ENCODE measurements at places on chromosomes 7 and 10.

DNA sequence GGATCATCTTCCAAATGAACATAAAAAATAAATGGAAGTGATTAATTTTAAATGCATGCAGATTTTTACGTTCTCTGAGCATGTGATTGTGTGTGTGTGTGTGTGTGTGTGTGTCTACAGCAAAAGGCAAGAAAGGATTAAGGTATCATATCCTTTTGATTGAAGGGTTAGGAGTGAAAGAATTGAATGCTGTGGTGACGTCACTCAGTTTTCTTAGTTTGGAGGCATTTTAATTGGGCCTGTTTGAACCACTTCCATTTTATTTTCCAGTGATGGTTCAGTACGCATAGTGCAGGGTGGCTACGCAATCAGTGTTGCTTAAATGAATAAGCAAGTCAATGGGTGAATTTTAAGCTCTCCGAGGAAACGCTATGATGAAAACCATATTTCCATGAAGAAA, 31.3 kb downstream of the TACC2 start:
- DNase-seq = no peak

DNA sequence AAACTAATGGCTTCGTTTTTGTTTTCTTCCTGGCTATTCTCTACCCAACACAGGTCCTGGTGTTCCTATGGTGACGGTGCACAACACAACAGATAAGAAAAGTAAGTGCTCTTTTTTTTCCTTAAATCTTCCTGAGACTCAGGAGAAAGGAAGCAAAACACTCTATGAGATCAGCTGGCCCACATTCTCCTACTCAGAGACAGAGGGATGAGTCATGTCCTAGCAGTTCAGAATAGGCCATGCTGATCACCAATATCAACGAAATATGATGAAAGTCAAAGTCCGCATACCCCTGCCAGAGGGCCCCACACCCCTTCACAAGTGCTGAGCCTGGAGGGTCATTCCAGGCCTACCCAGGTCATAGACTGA, 149.2 kb downstream of the PAXIP1 start:
- no peak for DNase-seq

GRCh38 chr7:17083392-17084165, 201.8 kb upstream of the AGR3 start:
- no peak for DNase-seq

GRCh38 chr10:42149027-42149700, 489.2 kb downstream of the ZNF33B start:
- DNase-seq = no peak

DNA sequence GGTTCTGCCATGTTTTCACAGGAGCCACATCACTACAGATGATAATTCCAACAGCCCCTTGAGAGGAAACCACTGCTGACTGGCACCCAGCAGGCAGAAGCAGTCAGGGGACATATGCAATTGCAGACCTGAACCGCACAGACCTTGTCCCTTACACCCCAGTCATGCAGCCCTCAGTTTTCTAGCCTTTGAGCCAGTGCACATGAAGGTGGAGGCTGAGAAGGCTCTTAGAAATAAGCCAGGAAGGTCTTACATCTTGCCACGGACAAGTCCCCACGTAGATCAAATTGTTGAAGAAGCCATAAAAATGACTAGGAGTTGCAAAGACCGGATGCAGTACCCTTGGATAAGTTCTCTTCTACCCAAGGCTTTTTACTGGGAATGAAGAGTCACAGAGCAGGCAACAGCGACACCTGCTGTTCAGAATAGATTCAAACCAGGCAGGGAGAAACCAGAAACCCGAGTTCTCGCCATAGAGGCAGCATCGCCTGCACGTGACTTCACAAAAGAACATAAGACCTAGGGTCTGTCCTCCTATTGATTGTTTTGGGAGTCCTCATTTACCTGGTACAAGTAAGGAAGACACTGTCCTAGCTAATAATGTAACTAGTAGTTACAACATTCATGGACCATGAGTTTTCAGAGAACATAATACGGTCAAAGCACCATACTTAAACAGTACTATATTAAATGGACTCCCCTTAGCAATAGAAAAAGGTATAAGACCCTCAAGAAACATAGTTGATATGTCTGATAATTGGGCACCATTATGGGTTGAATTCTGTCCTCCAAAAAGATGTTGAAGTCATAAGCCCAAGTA, 11.1 kb downstream of the STEAP1B start:
- peak; percentile 26 for DNase-seq

DNA sequence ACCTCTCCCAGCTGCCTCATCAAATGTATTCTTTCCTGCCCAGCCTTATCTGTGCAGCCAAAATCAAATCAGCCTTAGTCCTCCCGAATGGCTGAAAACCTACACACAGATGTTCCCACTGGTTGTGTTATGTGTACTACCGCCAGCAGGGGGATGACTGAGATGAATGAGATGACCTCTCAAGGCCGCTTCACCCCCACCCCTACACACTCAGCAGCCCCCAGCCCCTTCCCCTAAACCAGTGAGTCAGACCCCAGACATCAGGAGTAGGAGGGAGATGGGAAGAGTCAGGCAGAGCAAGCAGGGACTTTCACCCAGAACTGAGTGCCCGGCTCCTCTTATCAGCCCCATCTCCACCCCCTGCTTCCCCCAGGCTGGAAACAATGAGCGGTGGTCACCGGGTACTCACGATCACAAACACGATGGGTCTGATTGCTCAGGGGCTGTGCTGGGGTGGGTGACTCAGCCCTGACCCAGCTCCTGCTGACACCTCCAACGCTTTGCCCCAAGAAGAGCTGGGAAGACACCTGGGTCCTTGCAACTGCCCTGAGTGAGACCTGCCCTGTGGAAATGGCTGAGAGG, 6.5 kb upstream of the C10orf105 start:
- peak; percentile 70 for DNase-seq

- no peak for DNase-seq
These were observed 293.1 kb downstream of the ARHGAP12 start for GRCh38 chr10:31635415-31636065.

DNA sequence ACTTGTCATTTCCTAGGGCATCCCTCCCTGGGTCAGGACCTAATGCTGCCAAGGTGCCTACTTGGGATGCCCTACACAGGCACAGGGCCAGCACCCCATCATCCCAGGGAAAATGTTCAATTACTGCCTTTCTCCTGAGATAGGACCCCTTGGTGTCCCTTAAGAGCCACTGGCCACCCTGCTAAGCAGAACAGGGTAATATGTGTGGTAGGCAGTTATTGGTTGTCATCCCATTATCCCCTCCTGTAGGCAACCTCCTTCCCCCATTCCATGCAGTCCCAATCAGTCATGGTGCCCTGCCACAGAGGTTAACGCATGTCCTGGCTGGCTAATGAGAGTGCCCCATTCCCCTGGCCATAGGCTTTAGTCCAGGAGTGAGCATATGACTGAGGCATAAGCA, 53.2 kb downstream of the PRLHR start:
- DNase-seq = no peak

- no peak for DNase-seq
These were observed 27.0 kb upstream of the KCNK18 start for GRCh38 chr10:117170244-117170643.

DNA sequence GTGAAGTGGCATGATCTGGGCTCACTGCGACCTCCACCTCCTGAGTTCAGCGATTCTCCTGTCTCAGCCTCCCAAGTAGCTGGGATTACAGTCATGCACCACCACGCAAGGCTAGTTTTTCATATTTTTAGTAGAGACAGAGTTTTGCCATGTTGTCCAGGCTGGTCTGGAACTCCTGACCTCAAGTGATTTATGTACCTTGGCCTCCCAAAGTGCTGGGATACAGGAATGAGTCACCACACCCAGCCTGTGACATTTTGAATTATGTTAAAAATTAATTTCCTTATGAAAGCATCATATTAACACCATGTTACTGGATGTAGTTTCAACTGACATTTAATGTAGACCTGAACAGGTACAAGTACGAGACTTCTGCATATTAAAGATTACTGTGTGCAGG, 24.3 kb downstream of the ABCB4 start:
- DNase-seq = no peak

DNA sequence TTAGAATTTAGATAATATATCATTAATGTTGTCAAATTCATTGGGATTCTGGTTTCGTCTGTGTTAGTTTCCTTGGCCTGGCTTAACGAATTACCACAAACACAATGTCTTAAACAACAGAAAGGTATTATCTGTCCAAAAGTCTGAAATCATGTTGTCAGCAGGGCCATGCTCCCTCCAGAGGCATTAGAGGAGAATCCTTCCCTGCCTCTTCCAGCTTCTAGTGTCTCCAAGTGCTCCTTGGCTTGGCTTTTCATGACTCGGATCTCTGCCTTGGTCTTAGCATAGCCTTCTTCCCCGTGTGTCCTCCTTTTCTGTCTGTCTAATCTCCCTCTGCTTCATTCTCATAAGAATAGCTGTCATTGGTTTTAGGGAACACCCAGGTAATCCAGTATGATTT, 482.5 kb downstream of the SEMA3D start:
- DNase-seq = no peak

- DNase-seq = no peak
These were observed 24.6 kb upstream of the MKLN1 start for GRCh38 chr7:131302876-131303707.

DNA sequence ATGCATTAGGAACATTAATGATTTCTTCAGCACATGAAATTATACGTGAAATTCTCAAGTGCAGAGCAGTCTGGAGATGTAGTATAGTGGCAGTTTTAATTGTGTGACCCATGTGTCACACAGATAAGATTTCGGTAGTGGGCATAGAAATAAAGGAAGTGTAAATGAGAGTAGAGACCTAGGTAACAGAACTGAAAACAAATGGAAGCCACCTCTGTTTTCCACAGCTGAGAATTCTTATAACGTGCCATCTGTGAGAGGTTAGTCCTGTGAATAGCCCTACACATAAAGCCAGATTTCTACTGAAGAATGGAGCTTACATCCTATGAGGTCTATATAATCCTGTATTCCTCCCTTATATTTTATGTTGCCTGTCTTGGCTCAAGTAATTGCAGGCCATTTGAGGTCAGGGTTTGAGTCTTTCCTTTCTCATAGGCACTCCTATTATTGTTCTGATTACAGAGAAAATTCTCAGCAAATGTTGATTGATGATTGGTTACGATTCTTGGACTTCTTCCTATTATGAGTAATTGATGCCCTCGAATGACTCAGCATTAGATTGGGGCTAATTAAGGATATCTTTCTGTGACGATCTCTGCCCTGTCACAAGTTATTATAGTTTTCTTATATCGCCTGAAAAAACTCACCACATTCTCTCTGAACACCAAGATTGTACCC, 258.2 kb downstream of the KIF20B start:
- no peak for DNase-seq

DNA sequence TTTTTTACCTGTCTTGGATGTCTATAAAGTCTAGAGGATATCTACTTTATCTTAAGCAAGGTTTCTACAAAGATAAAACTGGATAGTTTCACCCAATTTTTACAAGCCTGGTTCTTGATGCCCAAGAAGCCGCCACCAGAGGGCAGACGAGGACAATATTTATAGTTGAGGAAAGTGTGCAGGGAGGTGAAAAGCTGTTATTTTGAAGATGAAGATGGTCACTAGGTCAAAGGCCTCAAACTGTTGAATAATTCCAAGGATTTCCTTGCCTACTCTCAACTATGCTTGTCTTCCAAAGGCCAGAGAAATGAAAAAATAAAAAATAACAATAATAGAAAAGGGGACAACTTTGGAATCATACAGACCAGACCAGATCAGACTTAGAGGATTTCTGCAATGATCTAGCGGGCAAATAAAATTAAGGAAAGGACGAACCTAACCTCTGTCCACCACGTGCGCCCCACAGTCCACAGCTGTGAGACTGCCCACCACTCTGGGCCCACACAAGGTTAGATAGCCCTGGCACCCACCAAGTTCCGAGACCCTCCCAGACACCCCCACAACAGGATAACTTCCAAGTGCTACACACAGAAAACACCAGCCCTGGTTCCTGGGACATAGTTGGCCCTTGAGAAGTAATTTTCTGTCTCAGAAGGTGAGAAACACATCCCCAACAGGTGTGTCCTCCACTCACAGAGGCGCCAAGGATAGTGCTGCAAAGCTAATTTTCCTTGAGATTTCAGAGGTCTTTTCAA, 2.8 kb downstream of the PKD1L1 start:
- DNase-seq = peak; percentile 69

DNA sequence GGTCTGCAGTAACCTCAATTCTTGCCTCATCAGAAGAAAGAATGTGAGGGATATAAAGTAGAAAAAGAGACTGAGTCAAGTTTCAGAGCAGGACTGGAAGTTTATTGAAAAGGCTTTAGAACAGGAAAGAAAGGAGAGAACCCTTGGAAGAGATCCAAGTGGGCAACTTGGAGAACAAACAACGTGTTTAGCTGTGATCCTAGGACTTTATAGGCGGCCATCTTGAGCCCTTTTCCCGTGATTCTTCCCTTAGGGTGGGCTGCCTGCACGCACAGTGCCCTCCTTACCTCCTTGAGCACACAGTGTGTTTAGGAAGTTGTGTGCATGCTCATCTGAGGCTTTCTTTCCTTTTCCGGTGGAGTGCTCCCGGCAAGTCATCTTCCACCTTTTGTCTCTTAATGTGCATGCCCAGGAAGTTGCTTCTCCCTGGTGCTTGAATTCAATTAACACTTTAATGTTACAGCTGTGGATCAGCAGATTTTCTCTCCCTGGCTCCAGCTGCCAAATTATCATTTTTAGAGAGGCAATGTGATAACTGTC, 59.8 kb downstream of the ENTPD1 start:
- no peak for DNase-seq

DNA sequence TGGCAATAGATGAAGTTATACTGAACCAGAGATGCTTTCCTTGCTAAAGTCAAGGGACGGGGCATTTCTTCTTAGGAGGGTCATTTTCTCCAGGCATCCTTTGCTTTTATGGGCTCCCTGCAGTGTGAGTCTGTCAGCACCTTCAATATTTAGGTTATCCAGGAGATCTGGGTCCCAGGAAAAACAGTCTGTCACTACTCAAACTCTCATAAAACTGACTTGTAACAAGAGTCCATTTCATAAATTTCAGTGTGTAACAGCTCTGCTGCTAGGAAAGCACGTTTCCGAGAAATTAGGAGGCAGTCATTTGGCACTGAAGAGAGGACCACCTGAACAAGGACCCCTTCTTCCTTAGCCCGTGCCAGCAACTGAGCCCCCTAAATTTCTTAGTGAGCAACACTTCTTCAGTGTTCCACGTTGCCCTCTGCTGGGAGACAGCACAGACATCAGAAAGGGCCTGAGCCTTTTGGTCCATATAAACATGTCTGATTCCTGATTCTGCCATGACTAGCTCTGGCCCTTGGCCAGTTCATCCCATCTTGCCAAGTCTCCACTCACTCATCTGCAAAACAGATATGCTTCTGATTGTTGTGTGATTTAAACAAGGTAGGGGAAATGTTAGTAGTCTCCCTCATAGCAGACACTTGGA, 7.2 kb downstream of the GCC1 start:
- no peak for DNase-seq

DNA sequence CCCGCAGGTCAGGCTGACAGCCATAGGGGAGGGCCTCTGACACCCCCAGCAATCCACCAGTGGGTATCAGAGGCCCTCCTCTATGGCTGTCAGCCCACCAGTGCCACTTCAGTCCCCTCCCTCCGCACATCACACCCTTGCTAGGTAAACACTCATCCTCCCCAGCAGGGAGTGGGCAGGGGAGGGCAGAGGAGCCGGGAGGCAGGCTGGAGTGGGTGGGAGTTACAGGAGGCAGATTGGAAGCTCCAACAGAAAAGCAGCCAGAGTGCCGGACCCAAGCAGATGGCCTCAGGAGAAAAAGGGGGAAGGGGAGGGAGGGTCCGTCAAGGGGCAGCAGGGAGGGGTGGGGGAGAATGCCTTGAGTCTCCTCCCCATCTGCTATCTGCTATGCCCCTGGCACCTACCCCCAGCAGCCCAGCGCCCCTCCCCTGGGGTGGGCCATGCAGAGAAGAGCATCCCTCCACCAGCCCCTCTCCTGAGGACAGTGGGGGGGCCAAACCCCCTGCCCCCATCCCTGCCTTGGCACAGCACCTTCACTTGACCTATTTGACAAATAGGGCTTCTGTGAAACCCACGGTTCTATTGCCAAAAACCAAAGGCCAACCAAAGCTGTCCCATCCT, 2.4 kb downstream of the RASGEF1A start:
- no peak for DNase-seq

All from stimulated activated CD4-positive, alpha-beta T cell treated with anti-CD3 and anti-CD28 coated beads, Interleukin-12 subunit alpha, Interleukin-12 subunit beta, amount 100 ng/mL, for 24 hours (primary cell).